ENCODE measurements at places on chromosomes 6 and 20.

GRCh38 chr20:25000268-25000801 lies 7.8 kb upstream of the APMAP start:
- no peak for DNase-seq

GRCh38 chr6:75409928-75410327 lies 83.7 kb downstream of the FILIP1 start:
- no peak for DNase-seq

GRCh38 chr6:158861686-158862381 lies 42.7 kb upstream of the EZR start:
- no peak for DNase-seq

- no peak for DNase-seq
Observed at GRCh38 chr6:37056439-37057127, 51.1 kb downstream of the FGD2 start.

DNA sequence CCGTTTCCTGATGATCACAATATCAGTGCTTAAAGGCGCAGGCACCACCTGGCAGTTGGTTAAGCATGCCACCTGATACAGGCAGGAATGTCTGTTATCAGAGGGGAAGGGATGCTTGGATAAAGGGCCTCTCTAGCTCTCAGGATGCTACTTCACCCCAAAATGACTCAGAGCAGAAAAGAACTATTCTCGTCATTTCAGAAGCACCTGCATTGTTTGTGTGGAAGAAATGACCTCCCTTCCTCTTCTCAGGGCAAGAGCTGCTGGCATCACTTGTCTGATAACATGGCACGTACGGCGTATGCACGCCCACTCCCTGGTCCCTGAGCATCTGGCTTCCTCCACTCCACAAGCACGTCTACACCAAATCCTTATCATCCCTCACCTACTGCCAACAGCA lies 47.3 kb downstream of the ATP9A start:
- no peak for DNase-seq

GRCh38 chr6:108557494-108558371 lies 3.0 kb upstream of the FOXO3 start:
- peak; percentile 74 for DNase-seq

DNA sequence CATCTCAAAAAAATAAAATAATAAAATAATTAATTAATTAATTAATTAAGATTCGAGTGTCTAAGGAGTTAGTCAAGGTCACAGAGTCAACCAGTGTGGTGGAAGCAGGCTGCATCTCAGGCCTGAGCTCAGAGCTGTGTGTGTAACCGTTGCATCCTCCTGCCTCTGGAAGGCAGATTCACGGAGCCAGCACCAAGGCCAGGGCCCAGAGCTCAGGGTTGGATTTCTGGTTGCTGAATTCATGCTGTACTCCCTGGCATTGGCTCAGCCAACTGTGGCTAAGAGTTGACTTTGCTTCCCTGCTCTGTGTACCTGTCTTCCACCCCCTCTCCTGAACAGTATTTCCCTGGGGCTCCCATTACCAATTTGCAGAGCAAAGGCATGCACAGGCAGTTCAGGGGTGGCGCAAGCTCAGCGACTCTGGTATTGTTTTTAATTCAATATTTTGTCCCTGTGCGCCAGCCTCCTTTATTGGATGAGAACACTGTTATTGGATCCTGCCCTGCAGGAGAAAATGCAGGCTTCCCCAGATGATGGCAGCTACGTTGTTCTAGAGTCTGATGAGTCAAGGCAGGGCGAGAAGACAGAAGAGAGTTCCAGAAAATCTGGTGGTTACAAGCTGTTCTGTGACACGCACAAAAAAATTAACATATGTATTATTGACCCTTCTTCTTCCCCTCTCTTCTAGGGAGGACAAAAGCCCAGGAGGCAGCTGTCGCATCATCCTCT lies 12.3 kb upstream of the CTNNBL1 start:
- DNase-seq: no peak

GRCh38 chr20:62359491-62360121 lies 7.5 kb downstream of the LAMA5 start:
- DNase-seq: no peak

- DNase-seq: no peak
Observed at GRCh38 chr6:157650261-157650640, 172.8 kb upstream of the SNX9 start.

GRCh38 chr20:2133318-2134183 lies 31.9 kb downstream of the STK35 start:
- DNase-seq: no peak

- DNase-seq: no peak
Observed at GRCh38 chr6:36358226-36358915, 21.7 kb upstream of the BNIP5 start.

DNA sequence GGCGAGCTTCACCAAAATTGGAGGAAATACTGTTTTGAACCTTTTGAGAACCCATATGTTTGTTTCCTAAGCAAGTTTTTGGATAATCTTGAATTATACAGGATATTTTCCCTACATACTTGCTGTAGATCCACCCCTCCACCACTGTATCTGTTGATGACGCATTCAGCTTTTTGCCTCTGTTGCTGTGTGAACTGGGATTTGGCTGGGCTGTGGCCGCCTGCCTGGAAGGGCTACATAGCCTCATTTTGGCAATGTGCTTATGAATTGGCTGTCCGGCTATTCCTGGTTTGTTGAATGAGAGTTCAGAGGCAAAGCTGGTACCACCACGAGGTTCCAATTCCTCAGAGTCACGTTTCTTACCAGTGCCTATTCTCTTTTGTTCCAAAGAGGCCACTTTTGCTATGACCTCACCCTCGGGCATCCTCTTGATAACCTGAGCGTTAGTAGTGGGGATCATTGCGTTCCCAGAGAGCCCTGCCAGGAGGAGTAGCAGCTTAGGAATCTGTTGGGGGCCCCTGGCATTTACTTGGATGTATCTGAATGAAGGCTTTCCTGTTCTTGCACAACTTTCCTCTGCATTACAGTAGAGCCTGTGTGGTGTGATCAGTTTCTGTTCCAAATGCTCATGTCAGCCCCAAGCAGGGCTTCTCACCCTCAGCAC lies 6.4 kb downstream of the FAM83D start:
- DNase-seq: no peak

GRCh38 chr20:3168079-3168828 lies 5.1 kb downstream of the LZTS3 start:
- peak; percentile 15 for DNase-seq

DNA sequence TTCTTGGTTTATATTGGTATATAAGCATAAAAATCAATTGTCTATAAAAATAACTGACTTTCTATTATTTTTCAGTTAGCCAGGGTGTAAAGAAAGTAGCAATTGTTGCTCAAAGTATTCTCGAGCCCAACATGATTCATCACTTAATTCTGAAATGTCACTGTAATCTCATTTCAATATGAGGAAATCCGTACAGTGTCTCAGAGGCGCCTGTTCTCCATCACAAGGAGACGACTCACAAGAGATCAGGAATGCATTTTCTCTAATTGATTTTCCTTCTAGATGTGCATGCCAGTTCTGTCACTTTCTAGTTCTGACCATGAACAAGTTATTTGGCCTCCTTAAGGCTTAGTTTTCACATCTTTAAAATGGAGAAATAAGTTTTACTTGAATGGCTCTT lies 753.1 kb downstream of the MAFB start:
- DNase-seq: no peak

GRCh38 chr6:42661540-42662153 lies 60.8 kb downstream of the PRPH2 start:
- DNase-seq: peak; percentile 80

GRCh38 chr6:83057705-83058321 lies 7.8 kb downstream of the UBE3D start:
- DNase-seq: no peak

DNA sequence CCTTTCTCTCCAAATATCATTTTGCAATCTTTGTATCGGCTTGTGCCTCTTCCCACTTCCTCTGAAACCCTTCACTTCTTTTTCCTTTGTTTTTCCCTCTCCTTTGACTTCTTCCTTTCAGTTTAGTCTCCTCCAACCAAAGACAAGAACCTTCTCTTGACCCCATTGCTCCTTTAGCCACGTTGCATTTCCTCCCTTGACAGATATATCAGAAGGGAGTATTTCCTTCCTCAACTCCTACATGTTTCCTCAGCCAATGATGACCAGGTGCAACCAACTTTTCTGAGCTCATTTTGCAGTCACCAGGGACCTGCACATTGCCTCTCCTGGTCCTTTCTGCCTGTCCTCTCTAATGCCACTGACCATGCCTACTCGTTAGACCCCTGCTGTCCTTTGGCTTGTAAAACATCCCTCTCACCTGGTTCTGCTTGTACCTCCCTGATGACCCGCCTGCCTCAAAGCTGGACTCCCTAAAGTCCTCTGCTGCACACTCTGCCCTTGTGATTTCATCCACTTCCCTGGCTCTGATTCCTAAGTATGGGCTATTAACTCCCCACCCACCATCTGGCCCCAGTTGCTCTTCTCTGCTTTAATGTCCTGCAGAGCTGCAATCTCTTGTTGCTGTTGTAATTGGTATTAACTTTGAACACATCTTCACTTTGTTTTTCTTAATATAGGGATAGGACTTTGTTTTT lies 27.4 kb downstream of the SLC22A16 start:
- no peak for DNase-seq

DNA sequence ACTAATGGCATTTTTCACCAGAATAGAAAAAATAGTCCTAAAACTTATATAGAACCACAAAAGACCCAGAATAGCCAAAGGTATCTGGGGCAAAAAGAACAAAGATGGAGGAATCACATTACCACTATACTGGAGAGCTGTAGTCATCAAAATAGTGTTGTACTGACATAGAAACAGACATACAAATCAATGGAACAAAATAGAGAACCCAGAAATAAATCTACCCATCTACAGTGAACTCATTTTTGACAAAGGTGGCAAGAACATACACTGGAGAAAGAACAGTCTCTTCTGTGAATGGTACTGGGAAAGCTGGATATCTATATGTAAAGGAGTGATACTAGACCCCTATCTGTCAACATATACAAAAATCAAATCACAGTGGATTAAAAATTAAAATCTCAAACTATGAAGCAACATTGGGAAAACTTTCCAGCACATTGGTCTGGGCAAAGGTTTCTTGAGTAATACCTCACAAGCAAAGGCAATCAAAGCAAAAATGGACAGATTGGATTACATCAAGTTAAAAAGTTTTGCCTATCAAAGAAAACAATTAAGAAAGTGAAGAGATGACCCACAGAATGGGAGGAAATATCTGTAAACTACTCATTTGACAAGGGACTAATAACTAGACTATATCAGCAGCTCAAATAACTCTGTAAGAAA lies 120.5 kb downstream of the MEI4 start:
- DNase-seq: no peak

DNA sequence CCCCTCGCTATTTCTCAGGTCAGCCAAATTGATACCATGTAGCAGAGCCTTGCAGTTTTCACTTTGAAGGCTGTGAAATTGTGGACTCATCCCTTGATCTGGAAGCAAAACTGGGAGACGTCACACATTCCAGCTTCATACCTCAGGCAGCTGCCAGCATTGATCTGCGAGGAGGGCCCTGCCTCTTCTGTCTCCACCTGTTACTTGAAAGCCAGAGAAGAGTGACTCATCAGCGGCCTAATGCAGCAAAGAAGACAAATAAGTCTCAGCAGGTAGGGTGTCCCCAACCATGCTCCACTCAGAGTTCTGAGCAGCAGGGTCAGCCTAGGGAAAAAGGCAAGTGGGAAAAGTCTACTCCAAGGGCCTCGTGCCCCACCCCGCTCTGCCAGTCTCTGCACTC lies 69.4 kb upstream of the BMP2 start:
- no peak for DNase-seq

GRCh38 chr6:89887452-89888137 lies 6.7 kb upstream of the GJA10 start:
- DNase-seq: peak; percentile 4

DNA sequence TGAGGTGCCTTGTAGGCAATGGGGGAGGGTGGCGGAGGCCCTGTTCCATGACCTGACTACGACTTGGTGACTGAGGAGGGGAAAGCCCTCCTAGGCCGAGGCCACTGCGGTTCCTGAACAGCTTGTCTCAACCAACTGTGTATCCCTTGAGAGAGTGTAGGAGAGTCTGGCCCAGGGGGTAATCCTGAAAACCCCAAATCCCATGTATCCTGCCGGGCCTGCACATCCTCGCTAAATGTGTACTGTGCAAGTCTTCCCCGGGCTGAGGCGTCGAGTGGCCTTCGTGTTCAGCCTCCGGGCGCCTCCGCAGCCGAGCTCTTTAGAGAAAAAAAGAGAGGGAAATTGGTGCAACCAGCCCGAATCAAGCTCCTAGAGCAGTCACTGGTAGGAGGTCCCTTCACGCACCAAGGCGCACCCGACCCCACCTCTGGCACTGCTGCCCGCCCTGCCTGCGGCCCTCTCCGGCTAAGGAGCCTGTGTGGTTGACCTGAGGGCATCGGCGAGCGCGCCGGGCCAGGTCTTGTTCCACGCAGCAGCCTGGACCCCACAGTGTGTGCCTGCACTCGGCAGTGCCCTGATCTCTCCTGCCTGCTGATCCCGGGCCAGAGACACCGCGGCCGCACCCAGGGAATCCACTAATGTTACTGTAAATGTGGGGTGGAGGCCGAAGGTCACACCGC lies 7.3 kb downstream of the SIM1 start:
- no peak for DNase-seq

DNA sequence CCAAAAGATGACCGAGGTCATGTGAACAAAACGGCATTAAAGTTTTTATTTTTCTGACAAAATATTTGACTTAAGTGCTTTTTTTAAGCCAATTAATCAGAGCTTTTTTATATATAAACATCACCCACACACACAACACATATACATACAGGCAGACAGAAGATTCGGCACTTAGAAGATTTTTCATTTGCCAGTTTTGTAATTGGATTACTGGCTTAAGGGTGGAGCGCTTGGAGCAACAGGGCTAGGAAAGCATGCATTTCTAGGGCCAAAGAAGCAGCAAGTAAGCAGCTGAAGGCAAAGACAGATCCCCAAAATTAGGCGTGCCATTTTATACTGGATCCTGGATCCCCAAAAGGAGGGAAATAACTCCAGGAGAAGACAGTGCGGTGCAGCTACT lies 30.3 kb downstream of the SAMD5 start:
- no peak for DNase-seq

DNA sequence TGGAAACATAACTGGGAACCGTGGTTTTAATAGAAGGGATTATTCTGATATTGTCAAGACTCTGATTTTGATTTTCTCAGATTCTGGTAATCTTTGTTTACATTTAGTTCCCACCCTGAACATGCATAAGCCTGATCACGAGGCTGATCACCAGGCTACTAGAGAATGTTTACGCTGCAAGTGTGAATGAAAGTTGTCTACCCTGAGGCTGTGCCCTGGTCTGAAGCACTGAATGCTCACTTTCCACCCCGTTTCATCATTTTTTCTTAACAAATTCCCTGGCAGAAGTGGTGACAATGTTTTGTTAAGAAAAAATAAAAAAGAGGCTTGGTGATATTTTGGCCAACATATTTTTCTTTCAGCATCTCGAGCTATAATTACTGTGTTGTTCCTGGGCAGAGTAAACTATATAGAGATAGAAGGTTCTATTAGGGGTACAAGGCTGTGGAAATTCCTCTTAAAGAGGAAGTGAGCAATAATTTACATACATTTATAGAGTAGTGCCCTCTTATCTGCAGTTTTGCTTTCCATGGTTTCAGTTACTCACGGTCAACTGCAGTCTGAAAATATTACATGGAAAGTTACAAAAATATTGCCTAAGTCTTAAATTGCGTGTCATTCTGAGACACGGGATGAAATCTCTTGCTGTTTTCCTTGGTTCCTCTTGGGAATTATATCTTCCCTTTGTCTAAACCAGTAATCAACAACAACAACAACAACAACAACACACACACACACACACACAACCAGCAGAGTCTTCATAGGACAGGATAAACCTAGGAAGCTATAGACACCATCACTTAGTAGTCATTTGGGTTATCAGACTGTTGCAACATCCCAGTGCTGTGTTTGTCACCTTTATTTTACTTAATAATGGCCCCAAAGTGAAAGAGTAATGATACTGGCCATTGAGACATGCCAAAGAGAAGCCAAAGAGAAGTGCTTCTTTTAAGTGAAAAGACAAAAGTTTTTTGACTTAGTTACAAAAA lies 566.6 kb upstream of the CITED2 start:
- no peak for DNase-seq

All from stimulated activated CD4-positive, alpha-beta T cell treated with anti-CD3 and anti-CD28 coated beads, Interleukin-12 subunit alpha, Interleukin-12 subunit beta, amount 100 ng/mL, for 4 hours (primary cell).